ENCODE measurements at places on chromosomes 3 and 15. TPM values are rescaled to one million over a fixed set of nuclear protein-coding genes. Genes with fewer than 3 reads are reported as not detected.

DNA sequence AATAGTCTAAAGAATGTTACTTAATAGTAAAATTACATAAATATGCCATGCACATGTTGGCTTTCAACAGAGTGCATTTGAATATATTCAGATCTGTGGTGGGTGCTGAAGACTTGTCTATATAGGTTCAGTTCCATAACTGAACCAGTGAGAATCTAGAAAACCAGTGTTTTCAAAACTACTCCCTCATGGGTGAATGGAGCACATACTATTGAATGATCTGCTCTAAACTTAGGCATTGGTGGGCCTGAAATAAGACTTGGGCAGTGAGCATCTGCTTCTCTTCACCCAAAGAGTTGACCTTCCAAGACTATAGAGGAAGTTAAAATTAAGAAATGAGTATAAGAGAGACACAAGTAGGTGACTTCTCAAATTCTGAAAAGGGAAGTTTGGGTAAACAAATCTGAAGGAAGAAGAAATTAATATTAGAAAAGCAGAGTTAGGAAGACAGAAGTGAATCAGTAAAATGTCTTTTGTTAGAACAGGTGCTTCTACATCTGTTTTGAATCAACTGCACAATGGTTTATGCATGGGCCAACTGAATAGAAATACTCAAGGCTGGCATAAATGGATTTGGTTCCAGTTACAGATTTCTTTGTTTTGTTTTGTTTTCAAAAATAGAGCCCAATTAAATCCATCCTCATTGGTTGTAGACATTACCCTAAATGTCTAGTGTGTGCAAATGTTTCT lies 19.3 kb downstream of the ALCAM start:
- no peak for DNase-seq

The REC114 gene
- 0.15 TPM for polyA plus RNA-seq

The ARF4 gene
- polyA plus RNA-seq: 209 TPM

- DNase-seq: peak; percentile 17
Measured at GRCh38 chr3:178703268-178703975, 167.2 kb downstream of the KCNMB2 start.

- DNase-seq: no peak
Measured at GRCh38 chr3:12886736-12887135, 45.4 kb upstream of the RPL32 start.

GRCh38 chr3:155682426-155683343 lies 62.2 kb downstream of the PLCH1 start:
- no peak for DNase-seq

DNA sequence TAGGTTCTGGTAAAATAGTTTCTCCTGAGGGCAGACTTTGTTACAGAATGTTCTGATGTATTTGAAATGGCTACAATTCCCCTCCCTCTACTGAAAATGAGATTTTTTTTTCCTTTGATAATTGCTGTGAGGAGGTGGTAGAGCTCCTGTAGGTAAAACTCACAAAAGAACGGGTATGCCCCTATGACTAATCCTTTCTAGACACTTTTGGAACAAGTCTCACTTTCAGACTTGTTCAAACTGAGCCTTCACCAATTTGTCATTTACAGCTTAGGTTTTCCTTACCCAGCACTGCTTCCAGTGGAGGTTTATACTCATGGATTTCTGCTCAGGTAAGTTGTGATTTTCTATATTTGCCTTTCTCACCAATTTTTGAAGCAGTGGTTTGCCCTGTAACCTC lies 115.6 kb downstream of the NLGN1 start:
- no peak for DNase-seq

DNA sequence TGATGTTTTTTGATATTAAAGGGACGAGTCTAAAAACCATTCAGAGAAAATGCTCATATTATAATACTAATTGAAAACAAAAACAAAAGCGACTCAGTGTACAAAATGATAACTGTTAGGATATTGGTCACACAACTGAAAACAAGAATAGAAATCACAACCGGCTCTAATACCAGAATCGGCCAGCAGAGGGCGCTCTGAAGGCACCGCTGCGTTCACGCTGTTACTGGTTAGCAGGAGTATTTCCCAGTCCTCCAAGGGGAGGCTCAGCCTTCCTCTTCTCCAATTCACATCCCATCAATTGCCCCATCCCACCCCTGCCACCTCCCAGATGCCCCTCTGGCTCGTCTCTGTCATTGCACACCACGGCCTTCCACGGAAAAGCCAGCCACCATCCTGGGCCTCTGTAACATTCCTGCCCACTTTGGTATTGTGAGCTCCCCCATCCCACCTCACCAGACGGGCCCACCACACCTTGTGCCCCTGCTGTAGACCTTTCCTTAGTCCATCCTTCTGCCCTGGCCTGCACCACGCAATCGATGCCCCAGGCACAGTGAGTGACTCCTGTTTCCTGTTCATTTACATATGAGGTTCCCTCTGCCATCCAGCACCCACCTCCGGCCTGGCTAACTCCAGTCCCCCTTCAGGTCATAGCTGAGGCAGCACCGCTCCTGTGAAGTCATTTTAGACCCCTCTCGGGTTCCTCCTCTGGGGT lies 8.5 kb downstream of the FAM107A start:
- DNase-seq: peak; percentile 44

DNA sequence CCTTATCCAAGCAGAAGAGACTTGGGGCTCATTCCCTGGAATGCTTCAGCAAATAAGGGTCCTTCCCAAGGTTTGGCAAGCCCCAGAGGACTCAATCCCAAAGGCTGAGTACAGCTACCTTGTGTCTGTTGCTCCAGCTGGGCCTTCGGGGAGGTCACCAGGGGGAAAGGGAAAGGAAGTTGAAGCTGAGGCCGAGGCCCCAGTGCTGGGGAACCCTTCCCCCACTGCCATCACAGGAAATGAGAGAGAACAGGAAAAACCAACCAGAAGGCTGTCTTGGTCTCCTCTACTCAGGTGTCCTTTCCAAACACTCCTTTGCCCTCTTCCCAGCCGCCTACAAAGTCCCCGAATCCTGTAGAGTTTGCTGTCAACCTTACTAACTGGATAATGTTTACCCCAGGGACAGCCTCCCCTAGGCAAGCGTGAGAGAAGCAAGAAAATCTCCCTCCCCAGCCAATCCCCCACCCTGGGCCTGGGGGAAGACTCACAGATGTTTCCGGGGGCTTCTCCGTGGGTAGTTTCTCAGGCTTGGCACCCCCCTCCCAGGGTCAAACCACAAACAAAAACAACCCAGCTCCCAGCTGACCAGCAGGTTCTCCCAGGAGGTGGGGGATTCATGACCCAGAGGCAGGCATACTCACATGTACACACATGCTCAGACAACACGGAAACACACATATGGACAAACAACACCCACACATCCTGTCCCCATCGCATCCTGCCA lies 5.5 kb downstream of the CSRNP1 start:
- DNase-seq: peak; percentile 75

GRCh38 chr3:13057282-13058040 lies 15.8 kb downstream of the IQSEC1 start:
- DNase-seq: no peak

The PCLAF gene
- polyA plus RNA-seq: 33.3 TPM

- peak; percentile 18 for DNase-seq
Measured at GRCh38 chr15:69265347-69265955, 33.3 kb upstream of the PAQR5 start.
